ENCODE measurements at places on chromosomes 7 and 10.

GRCh38 chr7:79598351-79598750 lies 144.9 kb upstream of the MAGI2 start:
- no peaks in the 10 kb centered on the region for H3K36me3 ChIP-seq
- H3K4me3 ChIP-seq: no peak overlapping the region
- H3K27ac ChIP-seq: no peak overlapping the region
- no peaks in the 10 kb centered on the region for H3K27me3 ChIP-seq
- no peak for DNase-seq

GRCh38 chr7:154960063-154960790 lies 42.7 kb downstream of the PAXIP1 start:
- H3K4me3 ChIP-seq: no peak overlapping the region
- no peak overlapping the region for H3K27ac ChIP-seq
- no peaks in the 10 kb centered on the region for H3K4me1 ChIP-seq
- DNase-seq: no peak

- no peaks in the 10 kb centered on the region for H3K36me3 ChIP-seq
- no peak for DNase-seq
- H3K4me1 ChIP-seq: peaks cover 15% of the 10 kb centered on the region
- H3K27ac ChIP-seq: peak overlapping the region; percentile 36
- H3K27me3 ChIP-seq: peaks cover 5% of the 10 kb centered on the region
- peak overlapping the region; percentile 55 for H3K4me3 ChIP-seq
Measured at GRCh38 chr7:156607332-156608172, 33.0 kb upstream of the RNF32 start.

GRCh38 chr7:35415411-35415822 lies 161.5 kb upstream of the TBX20 start:
- no peak overlapping the region for H3K27ac ChIP-seq
- DNase-seq: no peak
- no peak overlapping the region for H3K4me3 ChIP-seq
- no peaks in the 10 kb centered on the region for H3K36me3 ChIP-seq
- no peaks in the 10 kb centered on the region for H3K4me1 ChIP-seq

All from upper lobe of right lung (tissue), 1 donor.